ENCODE measurements at places on chromosomes 3 and 15.

DNA sequence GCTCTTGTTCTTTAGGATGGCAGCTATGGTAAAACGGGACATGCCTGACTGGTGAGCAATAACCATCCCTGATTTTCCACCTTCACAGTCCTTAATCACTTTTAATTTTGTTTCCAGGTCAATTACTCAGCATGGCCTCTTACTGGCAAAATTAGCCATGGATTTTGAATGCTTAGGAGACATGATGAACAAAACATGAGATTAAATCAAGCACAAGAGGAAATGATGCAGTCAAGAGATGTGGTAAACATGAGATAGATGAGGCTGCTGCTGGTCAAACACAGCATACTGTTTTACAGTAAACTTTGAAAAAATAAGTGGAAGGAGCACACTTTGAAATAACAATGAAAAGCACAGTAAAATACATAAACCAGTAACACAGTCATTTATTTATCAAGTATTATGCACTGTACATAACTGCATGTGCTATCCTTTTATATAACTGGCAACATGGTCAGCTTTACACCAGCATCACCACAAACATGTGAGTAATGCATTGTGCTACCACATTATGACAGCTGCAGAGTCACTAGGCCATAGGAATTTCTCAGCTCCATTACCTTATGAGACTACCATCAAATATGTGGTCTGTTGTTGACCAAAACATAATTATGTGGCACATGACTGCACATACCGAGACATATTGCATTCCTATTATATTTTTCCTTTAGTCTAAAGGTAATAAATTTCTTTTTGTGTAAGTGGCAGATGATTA is 30.1 kb upstream of the ZNF502 start:
- no peak for DNase-seq

DNA sequence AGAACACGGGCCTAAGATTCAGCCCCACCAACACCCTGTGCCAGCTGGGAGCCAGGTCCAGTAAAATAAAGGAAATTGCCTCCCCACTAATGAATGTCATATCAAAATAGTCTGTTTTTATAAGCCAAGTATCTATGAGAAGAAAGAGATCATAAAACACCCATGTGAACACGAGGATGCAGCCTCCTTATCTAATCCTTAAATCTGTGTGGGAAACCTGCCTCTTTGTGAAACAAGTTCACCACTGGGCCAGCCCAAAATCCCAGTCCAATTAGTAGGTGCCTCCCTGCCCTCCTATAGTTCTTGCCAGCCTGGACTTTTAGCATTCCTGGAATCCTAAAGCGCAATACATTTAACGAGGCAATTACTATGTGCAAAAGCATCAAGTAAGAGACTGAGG is 42.0 kb downstream of the SCAPER start:
- no peak for DNase-seq

GRCh38 chr3:22361521-22361920 is 610.5 kb upstream of the ZNF385D start:
- no peak for DNase-seq

DNA sequence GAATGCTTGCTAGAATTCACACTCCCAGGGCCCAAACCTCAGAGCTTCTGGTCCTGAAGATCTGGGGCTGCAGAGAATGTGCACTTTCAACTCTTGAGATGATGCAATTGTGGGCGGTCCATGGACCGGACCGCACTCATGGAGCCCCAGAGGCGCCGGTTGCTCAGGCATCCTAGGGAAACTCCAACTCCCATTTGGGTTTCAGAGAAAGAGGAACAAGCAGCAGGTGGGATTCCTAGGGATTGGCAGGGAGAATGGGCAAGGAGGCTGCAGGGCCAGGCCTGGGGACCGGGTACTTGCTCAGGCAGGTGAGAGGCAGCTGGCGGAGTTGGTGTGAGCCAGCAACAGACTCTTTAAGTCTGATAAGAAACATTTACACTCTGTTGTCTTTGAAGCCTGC is 3.5 kb downstream of the NOX5 start:
- DNase-seq, result no peak

DNA sequence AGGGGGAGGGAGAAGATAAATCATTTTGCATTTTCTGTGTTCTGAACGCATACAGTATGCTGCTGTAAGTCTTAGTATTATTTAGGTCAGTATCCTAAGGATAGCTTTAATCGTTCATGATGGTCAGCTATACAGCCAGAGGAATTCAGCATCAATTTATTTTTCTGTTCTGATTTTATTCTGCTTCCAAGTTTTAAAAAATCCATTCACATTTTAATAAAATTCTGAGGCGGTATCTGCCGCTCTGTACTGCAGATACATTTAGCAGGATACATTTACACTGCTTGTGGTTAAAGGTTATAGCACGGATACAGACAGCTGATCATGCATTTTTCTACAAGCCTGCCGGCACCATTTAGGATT is 17.8 kb downstream of the ZBTB38 start:
- DNase-seq, result no peak

- no peak for DNase-seq
These were observed 15.3 kb upstream of the IGDCC3 start for GRCh38 chr15:65393091-65393490.

DNA sequence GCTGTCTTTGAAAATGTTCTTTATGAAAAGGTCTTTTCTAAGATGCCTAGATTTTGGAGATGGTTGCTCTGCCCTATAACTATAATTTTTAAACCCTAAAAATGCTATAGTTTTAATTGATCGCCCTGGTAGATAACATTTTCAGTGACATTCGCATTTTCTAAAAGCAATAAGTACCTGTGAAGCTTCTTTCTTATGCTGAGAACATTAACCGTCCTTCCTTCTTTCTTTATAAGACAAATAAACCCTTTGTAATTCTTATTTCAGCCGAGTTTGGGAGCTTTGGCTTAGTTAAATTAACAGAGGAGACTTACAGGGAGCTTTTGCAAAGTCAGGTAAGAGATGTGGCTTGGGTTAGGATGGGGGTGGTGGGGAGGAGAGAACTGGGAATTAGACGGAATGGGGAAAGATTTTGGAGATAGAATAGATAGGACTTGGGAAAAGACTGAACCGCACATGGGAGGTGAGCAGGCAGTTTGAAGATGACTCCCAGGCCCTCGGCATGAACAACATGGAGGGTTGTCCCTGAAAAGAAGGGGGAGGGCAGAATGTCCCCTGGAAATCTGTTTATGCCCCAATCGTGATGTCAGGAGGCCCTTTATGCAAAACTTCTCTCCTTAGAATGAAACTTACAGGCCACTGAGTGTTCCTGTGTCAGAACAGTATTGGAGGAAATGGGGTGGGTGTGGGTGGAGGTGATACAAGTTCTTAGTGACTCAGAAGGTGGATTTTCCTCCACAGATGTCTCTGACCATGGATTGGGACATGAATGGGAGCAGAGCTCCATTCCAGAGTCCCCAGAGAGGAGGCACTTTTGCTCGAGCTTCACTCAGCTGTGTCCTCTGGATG is 76.2 kb upstream of the LARS2 start:
- DNase-seq, result no peak

DNA sequence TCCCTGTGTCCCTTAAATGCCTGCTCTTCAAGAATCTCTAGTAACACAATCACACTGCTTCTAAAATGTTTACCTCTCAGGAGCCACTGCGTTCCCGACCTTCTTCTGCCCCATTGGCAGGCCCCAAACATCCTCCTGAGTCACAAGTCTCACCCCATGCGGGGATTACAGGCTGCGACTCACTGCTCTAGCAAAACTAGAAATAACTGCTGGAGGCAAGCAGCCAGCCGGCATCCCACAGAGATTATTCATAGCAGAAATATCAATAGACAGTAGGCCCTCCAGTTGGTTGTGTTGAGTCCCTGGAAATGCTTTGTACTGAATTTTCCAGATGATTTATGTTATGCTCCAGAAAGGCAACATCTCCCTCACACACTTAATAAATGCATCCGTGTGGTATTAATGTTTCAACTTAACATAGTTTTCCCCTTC is 64.8 kb downstream of the RFTN1 start:
- DNase-seq, result no peak

GRCh38 chr3:184795522-184796190 is 16.3 kb upstream of the VPS8 start:
- DNase-seq, result no peak

GRCh38 chr3:113094337-113095221 is 103.8 kb downstream of the GTPBP8 start:
- DNase-seq, result no peak

- DNase-seq, result no peak
These were observed at the start of gene FSTL1 for GRCh38 chr3:120450600-120451271. Gene FSTL1 (minus strand): TSS chr3:120450992. CDS start chr3:120450746, 246 bp downstream.

DNA sequence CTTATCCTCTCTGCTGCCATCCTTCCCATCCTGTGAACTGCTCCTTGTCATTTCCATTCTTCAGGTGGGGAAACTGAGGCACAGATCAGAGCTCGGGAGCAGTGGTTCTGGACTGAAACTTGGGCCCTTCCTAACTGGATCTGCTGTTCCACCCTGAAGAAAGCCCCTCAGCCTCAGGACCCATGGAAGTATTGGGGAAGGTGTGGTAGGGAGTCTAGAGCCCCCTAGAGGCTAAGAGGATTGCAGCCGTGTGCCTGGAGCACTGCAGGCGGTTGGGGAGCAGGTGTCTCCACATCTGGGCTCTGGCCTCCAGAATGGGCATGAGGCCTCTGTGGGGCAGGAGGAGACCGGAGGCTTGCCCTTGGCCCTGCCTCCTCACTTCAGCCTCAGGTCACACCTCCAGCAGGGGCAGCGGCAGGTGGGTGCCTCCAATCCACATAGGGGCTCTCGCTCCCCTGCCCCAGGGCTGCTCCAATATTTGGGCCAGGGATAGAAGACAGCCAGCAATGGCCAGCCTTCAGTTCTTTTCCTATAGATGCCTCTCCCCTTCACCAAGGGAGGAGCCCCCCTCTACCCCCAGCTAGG is 28.1 kb downstream of the DNAJB8 start:
- no peak for DNase-seq

GRCh38 chr15:92161039-92161670 is 232.5 kb upstream of the ST8SIA2 start:
- no peak for DNase-seq

GRCh38 chr15:101488300-101489164 is 975 bp downstream of the PCSK6 start:
- DNase-seq, result no peak

- no peak for DNase-seq
These were observed 190.5 kb downstream of the GREM1 start for GRCh38 chr15:32908135-32908801.

GRCh38 chr3:151841801-151842200 is 27.9 kb downstream of the AADAC start:
- DNase-seq, result no peak

DNA sequence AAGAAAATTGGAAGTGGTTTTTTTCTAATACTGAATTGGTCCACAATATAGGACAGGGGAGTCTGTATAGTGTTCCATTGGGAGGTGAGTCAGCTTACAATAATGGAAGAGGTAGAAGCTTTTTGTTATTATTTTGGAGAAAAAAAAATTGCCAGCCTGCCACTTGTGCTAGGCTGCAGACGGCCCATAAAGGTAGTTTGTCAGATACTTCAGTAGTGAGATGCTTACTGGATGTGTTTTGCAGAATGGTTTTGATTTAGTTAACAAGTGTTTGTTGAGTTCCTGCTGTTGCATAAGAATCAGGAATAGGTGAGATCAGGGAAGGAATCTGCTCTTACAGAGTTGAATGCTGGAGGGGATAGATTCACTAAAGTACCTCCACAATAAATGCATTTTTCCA is 1.0 kb downstream of the DTWD1 start:
- DNase-seq, result no peak

GRCh38 chr15:38878926-38879325 is 314.3 kb upstream of the RASGRP1 start:
- DNase-seq, result no peak

GRCh38 chr3:23183731-23184130 is 19.4 kb upstream of the UBE2E2 start:
- DNase-seq, result no peak

DNA sequence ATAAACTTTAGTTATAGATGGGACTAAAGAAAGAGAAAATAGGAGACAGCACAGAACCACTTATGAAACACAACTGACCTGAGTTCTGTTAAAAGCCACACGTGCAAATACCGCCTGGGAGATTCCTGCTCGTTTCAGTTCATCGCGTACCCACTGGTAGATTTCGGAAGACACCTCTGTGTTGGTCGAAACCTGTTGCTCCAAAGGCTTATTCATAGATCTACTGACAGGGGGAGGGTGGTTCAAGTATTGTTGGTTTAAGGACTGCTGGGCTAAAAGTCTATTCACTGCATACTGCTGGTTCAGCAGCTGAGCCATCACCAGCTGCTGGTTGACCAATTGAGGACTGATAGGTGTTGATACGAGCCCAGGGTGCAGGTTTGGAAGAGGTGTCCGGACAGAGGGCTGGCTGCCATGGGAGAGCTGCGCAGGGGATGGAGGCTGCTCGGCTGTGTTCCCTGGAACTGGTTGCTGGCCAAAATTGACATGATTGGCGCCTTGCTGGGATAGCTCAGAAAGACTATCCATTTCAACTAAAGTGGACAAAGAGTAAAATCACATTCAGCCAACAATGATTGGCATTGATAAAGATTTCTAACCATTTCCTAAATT is 30.6 kb downstream of the SATB1 start:
- no peak for DNase-seq

- DNase-seq, result no peak
These were observed 691 bp downstream of the RHCG start for GRCh38 chr15:89495638-89496145.

GRCh38 chr3:192745150-192745549 is 17.8 kb upstream of the FGF12 start:
- no peak for DNase-seq

DNA sequence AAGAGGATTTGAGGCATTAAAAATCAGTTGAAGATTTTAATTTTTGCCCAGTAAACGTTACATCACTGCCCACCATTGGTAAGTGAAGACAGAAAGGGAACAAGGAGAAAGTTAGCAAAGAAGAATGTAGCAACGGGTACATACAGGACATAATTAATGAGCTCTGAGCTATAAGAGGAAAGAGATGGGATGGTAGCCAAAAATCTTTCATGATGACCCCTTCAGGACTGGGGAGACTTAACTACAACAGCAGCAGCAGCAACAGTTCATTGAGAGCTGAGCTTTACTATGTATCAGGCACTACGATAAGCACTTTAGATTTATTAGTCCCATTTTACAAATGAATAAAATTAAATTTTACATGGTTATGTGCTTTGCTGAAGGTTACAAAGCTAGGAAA is 18.4 kb downstream of the EMC4 start:
- no peak for DNase-seq

GRCh38 chr3:106333911-106334618 is 465.3 kb upstream of the CBLB start:
- DNase-seq, result no peak

Data from activated CD8-positive, alpha-beta memory T cell treated with anti-CD3 and anti-CD28 coated beads for 1 hour (primary cell).